ENCODE measurements at places on chromosomes 12 and 14.

GRCh38 chr12:54417712-54418440 is 1.2 kb downstream of the ITGA5 start:
- no peak for DNase-seq

- DNase-seq: no peak
These were observed 27.2 kb upstream of the NT5DC3 start for GRCh38 chr12:103868215-103868614.

- no peak for DNase-seq
These were observed 155.5 kb downstream of the SYT1 start for GRCh38 chr12:79020106-79020505.

GRCh38 chr14:28782301-28782700 is 15.7 kb downstream of the FOXG1 start:
- no peak for DNase-seq

DNA sequence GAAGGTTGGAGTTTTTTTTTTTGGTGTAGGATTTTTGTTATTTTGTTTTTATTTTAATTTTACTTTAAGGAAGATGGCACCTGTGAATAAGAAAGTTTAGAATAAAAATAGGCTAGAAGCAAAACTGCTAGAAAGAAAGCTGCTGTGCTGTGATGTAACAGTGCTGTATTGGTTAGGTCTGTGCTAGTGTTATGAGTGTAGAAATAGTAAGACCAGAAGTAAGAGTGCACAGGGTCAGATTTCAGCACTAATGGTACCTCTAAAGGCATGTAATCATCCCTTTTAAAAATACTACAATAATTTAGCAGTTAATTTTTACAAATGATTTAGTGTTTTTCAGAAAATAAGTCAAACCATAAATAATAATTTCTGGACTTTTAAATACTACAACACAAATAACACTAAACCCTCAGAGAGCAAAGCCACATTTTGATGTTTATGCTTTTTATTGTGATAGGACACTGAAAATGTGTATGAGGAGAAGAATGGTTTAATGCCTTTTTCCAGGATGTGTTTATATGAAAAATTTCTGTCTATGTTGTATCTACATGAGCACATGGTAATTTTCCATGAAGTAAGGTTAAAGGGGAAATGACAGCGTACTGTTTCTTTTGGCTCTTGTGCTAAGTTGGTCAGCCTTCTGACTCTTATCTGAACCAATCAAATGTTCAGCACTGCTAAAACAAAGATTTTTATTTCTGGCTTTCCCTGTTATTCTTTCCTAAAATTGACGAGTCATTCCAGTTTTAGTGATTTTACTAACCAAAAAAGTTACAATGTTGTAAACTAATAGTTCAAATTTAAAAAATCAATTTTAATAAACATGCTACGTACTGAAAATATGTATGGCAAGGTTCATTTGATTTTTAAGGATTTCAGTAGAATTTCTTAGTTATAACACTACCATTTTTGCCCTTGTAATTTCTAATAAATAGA is 96.1 kb downstream of the PPHLN1 start:
- DNase-seq: no peak

GRCh38 chr14:100028990-100029677 is 36.1 kb upstream of the EVL start:
- no peak for DNase-seq

All from NCI-H510A treated with DMSO at 0.1 percent for 48 hours (cell line).